Mesothelial cell of epicardium (in vitro differentiated cells): ENCODE measurements at places on chromosomes 2 and 18. TPM values are rescaled to one million over a fixed set of nuclear protein-coding genes. Genes with fewer than 3 reads are reported as not detected.

The CTLA4 gene
- total RNA-seq: not detected in 3 replicates

The SPR gene
- total RNA-seq: 11.4 to 13.8 TPM (median 12.5 TPM) in 3 replicates

The UGT1A3 gene
- total RNA-seq: not detected in 3 replicates

The NCK2 gene
- 57.5 to 59.5 TPM (median 58.9 TPM) in 3 replicates for total RNA-seq

The AGXT gene
- total RNA-seq: not detected in 3 replicates

The SFTPB gene
- not detected in 3 replicates for total RNA-seq

The CRYBA2 gene
- not detected in 3 replicates for total RNA-seq

The TMX3 gene
- 45.0 to 51.3 TPM (median 51.1 TPM) in 3 replicates for total RNA-seq

DNA sequence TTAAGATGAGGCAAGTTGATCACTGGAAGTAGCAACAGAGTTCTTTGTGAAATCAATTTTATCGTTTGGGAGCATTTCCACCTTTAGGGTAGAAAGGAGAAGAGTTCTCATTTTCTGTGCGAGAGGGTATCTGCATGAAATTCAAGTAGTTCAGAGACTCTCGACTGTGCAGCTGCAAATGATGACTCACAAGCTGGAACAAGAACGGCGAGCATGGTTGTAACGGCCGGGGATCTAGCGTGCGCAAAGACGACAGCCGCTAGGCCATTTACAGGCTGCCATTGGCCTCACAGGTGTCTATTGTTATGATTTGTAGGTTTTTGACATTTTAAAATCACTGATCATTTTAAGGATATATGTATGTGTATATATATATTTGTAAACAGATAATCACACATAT, 5.2 kb downstream of the KLHL29 start:
- DNase-seq: no peak

- no peak for DNase-seq
Measured at GRCh38 chr2:227464851-227465250, 7.1 kb upstream of the AGFG1 start.

DNA sequence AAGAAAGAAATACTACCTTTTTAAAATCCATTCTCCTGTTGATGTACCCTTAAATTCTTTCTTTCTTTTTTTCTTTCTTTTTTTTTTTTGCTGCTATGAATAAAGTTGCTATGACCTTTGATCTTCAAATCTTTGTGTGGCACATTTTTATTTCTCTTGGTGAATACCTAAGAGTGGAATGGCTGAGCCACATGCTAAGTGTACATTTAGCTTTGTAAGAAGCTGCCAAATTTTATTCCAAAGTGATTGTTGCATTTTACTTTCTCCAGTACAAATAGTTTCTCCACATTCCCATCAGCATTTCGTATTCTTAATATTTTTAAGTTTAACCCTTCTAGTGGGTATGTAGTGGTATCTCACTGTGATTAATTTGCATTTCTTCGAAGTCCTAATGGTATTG, 88.8 kb upstream of the RAB27B start:
- DNase-seq: no peak

- peak; percentile 74 for DNase-seq
Measured at GRCh38 chr2:191245869-191246531, 796 bp downstream of the MYO1B start.

DNA sequence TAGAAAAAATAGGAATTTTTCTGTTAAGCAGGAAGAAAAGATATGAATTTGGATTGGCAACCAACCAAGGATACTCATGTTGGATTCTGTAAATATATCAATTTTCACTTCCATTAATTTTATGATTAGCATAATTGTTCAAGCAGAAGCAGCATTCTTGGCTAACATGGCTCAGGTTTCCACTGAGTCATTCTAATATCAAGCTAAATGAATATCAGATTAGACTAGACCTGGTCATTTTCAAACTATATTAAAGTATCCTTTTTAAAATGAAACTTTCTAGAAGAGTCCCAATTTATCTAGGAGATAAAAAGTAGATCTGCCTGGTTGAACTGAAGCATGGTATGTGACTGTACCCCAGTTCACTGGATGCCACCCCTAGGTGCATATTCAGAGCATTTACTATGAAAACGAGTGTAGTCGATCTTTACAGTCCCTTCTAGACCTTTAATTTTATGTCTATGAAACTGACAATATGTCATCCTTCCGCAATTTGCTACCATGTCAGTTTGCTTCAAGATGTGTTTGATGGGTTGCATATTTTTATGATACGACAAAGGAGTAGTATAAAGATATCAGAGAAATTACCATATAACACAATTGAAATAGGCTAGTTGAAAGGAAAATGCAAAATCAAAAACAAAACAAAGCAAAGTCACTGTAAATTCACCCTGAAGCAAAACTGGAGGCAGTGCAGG, 704.9 kb downstream of the ERBB4 start:
- no peak for DNase-seq

DNA sequence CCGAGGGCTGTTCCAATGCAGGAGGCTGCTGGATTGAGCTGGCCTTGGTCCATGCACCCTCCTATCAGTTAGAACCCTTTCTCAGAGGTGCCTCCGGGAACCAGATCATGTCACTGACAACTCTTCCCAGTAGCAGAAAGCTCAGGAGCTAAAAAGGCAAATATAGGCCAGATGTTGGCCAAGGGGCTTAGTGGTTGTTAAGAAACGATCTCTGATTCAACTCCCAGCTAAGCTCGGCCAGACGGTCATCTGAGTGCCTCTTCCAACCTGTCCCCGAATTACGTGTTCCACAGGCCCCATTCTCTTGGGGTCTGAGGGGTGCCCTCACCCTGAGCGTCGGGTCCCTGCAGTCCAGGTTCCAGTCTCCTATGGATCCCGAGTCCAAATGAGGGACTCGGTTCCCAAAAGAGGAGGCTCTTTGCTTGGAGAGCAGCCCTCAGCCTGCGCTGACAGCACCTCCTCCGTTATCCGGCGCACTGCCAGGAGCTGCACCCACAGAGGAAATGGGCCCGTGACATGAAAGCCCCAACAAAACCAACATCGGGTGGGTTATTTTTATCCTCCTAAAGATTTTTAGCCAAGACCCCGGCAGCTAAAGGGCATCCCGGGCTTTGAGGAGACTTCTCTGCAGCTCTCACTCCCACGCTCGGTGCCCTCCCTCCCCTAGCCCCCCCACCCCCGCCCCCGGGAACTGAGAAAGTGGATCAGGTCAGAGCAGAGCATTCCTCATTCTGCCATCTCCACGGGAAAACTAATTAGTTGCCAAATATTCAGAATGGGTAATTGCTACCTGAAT, 106.6 kb upstream of the ID2 start:
- DNase-seq: peak; percentile 38

- DNase-seq: no peak
Measured at GRCh38 chr2:117686699-117687098, 127.8 kb upstream of the DDX18 start.

- no peak for DNase-seq
Measured at GRCh38 chr2:54969295-54969939, 80.8 kb downstream of the RTN4 start.

DNA sequence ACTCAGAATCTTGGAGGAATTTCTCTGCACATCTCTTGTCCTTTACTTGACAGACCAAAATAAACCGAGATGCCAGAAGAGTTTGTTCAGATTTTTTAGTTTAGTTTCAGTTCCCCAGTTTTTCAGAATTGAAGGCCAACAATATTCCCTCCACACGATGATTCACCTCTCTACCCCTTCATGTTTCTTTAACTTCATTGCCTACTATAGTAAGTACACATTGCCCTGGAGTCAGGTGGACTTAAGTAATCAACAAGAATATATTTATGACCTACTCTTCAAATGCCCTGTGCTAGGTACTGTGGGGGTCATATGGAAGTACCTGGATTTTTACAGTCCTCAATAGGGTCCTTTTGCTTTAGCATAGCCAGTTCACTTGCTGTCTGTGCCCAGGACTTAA, 79.6 kb upstream of the CTLA4 start:
- no peak for DNase-seq

- no peak for DNase-seq
Measured at GRCh38 chr2:161766334-161766733, 142.1 kb downstream of the SLC4A10 start.

DNA sequence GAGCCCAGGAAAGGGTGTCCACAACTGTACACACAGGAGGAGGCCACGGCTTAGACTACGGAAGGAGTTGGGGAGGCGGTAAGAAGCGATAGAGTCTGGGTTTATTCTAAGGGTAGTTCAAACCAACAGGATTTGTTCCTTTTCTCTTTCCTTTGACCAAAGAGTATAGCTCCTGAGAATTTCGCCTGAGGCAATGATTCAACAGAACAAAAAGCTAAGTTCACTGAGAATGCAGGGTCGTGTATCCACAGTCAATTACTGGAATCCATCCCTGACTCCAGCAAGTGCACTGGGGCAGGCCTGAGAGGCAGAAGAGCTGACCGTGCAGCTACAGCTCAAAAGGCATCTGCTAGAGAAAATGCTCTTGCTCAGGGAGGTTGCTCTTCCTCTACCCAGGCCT, 140.9 kb downstream of the TFCP2L1 start:
- no peak for DNase-seq

GRCh38 chr18:32881009-32881408, 108.2 kb upstream of the KLHL14 start:
- DNase-seq: no peak
